ENCODE measurements at places on chromosomes 4 and X.

GRCh38 chr4:48346594-48346993, 5.3 kb downstream of the SLAIN2 start:
- DNase-seq = no peak

- DNase-seq = no peak
Observed at GRCh38 chr4:56289934-56290333, 97.4 kb downstream of the AASDH start.

DNA sequence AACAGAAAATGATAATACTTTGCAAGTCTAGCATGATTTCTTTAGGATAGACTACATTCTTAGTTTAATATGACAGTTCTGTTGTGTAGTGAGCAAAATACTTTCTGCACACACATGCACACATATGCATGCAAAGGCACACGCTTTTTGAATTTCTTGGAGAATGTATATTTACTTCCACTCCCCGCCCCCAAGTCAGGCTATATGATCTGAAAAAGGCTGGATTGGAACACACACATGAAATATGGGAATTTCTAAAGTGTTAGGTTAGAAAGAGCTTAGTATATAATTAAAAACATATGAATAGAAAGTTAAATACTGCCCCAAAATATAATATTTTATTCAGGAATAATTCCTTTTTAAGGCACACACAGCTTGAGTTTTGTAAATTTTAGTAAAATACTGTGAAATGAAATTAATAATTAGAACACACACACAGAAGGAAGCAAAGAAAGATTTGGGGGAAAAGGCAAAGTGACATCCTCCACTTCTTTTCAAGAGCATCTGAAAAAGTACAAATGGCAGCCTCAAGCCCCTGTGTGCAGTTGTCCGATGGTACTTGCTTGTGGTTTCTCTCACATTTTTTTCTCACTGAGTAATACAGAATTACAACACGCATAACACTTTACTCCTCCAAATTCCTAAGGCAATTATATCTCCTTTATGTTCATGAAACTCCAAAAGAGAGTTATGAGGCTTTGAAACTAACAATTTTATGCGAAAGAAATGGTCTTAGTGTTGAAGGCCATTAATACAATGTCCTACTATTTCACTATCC, 228.9 kb upstream of the ETNPPL start:
- DNase-seq = no peak

- no peak for DNase-seq
Observed at GRCh38 chrX:154600759-154601374, 15.9 kb downstream of the CTAG1A start.

DNA sequence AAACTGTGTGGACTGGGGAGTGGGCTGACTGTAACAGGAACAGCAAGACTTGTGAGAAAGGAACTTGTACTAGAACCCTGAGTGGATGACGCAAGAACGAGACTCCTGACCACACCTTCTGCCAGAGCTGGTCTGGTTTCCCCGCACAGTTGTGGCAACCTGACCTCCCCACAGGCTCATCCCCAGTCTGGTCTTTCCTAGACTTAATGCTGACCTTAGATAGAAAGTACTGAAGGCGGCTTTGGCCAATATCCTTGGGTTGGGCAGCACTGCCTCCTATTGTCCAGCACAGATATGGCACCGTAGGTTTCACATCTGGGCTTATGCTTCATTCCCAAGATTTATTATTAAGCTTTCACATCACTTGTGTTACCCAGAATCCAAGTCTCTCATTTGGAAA, 137.8 kb upstream of the FRG1 start:
- no peak for DNase-seq

DNA sequence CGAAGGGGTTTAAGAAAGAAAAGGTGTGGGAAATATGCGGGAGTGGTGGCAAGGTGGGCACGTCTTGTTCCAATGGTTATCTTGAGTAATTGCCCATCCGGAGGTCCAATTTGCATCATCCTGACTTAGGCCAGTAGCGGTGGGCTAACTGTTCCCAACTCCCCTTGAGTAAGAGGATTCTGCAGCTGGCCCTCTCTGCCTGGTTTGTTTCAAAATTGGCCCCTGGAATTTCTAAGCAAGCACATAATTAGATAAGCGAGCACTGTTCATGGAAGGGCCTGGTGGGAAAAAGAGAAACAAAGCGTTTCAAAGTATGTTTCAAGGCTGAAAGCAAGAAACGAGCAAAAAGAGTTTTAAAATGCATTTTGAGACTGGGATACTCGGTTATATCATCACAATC, 198.2 kb downstream of the CEP135 start:
- DNase-seq = no peak

DNA sequence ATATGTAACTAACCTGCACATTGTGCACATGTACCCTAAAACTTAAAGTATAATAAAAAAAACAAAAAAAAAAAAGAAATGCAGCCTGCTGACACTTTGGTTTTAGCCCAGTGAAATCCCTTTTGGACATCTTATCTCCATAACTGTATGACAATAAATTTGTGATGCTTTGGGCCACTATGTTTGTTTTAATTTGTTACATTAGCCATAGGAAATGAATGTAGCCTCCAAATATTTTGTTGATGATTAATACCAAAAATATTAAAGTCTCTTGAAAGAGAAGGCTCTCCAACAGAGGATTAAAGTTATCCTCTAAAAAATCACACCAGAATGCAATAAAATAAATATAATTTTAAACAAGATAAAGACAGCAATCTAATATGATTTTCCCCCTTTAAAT, 852.7 kb upstream of the SLIT2 start:
- DNase-seq = no peak

DNA sequence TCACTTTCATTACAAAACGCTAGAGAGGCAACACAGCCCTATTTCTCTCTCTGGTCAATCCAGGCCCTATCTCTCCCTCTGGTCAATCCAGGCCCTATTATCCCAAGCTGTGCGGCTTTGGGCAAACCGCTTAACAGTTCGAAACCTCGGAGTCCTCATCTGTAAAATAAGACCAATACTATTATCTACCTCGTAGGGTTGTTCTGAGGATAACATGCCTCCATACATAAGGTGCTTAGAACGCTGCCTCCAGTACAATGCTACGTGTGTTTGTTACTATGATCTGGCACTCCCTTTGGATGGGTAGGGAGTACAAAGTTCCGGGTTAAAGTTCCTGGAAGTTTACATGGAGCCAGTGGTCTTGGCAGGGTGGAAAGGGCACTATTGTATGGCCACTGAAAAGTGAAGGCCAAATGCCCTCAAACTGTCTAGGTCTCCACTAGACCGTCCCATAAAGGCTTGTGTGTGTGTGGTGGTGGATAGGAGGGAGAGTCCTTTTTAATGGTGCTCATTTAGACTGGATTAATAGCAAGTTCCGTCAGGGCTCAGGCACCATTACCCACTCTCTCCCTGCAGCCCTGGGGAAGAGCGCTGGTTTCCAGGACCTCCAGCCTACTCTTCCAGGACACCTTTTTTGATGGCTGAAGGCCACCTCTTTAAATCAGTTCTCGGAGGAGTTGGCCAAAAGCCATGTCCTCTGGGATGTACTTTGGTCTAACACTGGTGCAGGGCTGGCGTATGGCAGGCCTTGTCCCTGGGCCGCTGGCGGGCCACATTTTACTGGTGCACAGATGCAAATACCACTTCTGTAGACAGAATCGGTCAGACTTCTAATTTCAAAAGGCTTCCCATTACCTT, 75.6 kb upstream of the BCOR start:
- DNase-seq = no peak

GRCh38 chrX:41781500-41781899, 57.5 kb downstream of the GPR82 start:
- DNase-seq = no peak

- no peak for DNase-seq
Observed at GRCh38 chr4:148359769-148360168, 82.4 kb downstream of the NR3C2 start.

GRCh38 chr4:147954850-147955249, 223.0 kb downstream of the ARHGAP10 start:
- no peak for DNase-seq

DNA sequence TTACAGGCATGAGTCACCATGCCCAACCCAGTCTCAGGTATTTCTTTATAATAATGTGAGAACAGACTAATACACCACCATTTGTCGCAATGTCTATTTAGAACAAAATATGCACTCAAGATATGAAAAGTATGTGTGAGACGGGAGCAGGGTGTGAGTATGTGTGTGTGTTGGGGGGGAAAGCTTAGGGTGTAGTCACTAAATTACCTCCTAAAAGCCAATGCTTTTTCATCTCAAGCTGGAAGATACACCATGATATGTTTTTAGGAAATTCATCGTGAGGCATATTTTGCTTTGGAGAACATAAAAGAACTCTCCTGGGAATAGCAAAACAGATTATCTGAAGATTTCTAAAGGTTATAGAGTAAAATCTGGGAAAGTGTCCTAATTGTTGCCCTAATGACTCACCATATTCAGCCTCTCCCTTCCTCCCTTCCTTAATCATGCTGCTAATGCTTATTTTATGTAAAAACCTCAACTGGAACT, 262.7 kb downstream of the PDHA2 start:
- DNase-seq = no peak

DNA sequence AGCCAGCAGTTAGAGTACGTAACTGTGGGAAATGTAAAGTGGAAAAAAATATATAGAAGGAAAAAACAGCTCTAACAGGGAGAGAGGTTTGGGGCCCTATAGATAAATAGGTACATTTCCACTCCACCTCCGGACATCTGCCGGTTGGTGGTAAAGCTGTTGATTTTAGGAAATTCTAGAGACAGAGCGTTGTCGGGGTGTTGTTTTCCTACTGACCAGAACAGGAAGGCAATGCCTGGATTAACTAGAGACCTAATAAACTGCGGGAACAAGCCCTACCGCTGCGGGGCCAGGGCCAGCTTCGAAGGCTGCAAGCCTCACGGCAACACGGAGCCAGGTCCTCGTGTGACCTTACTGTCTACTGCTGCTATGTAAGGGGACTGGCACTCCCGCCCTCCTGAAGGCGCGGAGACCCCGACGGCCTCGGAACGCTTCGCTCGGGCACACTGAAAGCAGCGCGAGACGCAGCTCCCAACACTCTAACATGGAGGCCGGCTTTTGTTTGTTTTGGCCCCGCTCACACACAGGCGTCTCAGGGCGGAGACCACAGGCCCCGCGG, 702 bp upstream of the CDKN2AIP start:
- peak; percentile 47 for DNase-seq

GRCh38 chr4:4849106-4849505, 10.4 kb upstream of the MSX1 start:
- no peak for DNase-seq

DNA sequence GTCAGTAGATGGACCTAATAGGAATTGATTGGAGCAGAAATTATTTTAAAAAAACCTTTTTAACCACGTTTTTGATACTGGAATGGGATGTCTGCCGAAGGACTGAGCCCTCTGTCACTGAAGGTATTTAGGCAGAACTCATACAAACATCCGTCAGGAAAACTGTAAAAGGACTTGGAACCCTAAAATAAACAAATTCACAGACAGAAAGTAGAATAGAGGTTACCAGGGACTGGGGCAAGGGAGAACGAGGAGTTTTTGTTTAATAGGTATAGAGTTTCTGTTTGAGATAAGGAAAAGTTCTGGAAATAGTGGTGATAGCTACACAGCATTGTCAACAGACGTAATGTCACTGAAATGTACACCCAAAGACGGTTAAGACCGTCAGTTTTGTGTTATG, 105.5 kb downstream of the BCOR start:
- DNase-seq = no peak

- no peak for DNase-seq
Observed at GRCh38 chr4:94414907-94415306, 36.8 kb upstream of the PDLIM5 start.

DNA sequence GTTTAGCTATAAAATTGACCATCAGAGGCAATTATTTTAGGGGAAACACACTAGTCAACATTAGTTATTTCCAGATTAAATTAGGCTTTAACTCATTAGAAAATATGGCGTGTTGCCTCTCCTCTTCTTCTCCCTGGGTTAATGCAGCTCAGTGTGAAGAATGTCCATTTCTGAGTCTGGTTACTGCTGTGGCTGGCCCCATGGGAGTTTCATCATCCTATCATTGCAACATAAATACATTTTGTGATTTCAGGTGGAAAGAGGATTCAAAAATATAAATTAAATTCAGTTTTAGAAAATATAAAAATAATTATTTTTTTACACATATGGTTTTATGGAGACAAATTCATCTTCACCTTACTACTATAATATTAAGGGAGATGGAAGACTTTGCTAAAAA, 288.5 kb upstream of the ARSJ start:
- DNase-seq = no peak
